ENCODE measurements at places on chromosomes 1 and 21.

- no peak for DNase-seq
These were observed 51.1 kb upstream of the PDC start for GRCh38 chr1:186511761-186512637.

DNA sequence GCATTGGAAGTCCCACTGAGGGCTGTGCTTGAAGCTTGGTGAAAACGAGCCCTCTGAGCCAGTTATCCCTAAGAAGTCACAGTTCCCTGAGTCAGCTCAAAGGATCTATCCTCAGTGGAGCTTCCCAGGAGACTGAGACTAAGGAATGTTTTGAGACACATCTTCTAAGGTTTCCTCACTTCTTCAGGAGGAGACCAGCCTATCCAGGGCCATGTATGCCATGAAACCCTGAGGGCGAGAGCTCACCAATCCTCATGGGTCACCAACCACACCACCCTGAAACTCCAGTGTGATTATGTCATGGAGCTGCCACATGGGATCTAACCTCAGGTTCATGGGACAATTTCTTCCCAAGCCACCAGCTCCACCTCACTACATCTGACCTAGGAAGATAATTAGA lies 7.6 kb upstream of the TIE1 start:
- no peak for DNase-seq

DNA sequence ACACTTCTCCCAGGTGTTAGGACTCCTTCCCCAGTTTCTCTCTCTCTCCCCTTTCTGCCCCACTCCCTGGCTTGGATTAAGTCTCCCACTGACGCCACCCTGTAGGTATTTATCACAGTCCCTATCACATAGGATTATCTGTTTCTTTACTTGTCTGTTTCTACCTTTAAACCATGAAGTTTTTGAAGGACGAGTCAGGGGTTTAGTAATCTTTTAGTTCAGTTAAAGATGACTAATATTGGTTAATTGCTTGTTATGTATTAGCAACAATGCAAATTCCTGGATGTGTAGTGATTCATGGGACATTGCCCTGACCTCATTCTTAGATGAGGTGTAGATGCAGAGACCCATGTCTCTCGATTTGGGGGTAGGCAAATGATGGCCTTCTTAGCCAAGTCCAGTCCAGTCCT lies 6.4 kb downstream of the LAMC1 start:
- no peak for DNase-seq

GRCh38 chr1:26597629-26598039 lies 68.1 kb downstream of the RPS6KA1 start:
- no peak for DNase-seq

Data from activated naive CD4-positive, alpha-beta T cell treated with anti-CD3 and anti-CD28 coated beads, Interleukin-2, amount 50 U/mL, for 72 hours (primary cell).